ENCODE measurements at places on chromosomes 1 and 21.

DNA sequence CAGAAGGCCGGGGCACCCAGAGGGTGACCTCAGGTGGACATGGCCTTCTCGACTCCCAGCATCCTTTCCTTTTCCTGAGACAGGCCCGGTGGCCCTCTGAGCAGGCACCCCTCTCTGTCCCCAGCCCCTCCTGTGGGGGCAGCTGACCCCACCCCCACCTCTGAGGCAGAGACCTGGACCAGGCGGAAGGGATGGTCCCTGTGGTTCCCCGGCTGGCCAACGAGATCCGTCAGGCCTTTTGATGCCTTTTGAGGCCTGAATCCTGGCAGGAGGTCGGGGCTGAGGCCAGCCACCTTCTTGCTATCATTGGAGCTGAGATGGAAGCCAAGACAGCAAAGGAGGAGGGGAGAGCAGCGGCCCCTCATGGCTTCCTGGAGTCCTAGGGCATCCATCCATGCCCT, 50.2 kb upstream of the ACTRT2 start:
- peak; percentile 53 for DNase-seq

DNA sequence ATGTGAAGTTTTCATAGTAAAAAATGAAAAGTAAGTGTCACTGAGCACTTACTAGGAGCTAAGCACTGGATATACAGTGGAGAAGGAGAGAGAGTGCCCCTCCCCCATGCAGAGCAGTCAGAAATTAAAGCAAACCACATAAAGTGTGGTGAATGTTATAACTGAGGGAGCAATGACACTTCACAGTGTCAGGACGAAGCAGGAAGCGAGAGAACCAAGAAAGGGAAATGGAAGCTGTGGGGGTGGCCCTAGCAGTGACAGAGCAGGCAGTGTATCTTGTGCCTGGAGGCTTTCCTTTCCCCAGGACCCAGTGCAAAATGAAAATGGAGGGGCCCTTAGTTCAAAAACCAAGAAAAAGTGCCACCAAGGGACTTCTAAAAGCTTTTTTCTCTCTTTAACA, 21.5 kb upstream of the RCAN3 start:
- no peak for DNase-seq

DNA sequence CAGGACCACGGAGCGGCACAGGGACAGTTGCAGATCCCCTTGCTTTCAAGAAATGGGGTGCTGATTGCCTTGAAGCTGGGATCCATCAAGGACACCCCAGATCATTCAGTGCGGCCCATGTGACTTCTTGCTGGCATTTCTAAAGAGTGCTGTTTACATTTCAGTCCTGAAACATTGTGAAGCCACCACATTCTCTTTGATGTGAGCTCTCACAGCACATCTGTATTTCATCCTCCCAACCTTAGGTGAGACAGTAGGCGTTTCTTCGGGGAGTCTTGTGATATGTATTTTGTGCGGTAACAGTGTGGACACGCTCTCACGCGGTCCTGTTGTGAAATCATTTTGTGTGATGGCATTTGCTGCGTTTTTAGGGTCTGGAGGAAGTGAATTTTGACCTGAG, 57.2 kb downstream of the CACHD1 start:
- no peak for DNase-seq

- DNase-seq = peak; percentile 42
Measured at GRCh38 chr1:228842094-228842775, 107.0 kb downstream of the RHOU start.

DNA sequence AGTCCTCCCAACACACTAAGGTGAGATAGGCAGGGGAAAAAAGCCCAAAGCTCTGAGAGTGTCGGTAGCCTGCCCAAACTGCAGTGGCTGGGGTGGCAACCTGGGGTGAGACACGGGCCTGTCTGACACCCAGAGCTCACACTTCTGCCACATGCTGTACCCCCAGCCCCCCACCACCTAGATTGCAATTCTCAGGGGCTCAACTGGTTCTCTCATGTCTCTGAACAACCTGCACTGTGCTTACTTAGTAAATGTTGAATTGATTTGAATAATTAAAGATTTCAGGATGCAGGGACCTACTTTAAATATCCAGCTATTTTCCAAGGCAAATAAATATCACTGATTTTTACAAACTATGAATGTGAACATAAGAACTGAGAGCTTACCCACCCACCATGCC, 115.5 kb downstream of the EDEM3 start:
- no peak for DNase-seq

GRCh38 chr1:172108161-172108893, 267.0 kb downstream of the DNM3 start:
- DNase-seq = no peak

- peak; percentile 71 for DNase-seq
Measured at GRCh38 chr1:225911191-225912130, 12.6 kb downstream of the PYCR2 start.

DNA sequence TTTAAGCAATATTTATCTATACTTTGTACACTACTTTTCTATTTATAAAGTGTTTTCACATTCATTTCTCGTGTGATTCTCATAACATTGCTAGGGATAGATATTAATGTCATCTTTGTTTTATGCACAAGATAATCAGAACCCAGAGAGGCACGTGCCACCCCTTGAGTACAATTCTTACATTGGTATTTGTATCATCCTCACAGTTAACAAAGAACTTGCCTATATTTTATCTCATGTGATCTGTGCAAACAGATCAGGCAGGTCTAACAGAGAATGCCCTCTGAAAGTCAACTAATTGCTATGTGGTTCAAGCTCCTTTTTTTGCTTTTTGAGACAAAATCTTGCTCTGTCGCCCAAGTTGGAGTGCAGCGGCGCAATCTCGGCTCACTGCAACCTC, 604.5 kb downstream of the LMO4 start:
- DNase-seq = no peak

DNA sequence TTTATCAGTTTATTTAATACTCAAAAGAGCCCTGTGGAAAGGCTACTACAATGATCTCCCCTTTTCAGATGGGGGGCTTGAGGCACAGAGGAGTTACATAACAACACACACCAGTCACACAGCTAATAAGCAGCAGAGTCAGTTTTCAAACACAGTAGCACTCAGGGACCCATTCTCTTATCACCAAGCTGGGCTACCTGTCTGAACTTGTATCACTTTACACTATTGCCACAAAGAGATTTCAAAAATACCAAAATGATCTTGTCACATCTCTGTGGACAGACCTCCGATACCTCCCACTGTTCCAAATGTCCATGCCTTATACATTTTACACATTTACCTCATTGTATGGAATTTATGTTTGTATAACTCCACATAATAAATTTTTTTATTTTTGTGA, 134.6 kb downstream of the TPR start:
- DNase-seq = no peak

DNA sequence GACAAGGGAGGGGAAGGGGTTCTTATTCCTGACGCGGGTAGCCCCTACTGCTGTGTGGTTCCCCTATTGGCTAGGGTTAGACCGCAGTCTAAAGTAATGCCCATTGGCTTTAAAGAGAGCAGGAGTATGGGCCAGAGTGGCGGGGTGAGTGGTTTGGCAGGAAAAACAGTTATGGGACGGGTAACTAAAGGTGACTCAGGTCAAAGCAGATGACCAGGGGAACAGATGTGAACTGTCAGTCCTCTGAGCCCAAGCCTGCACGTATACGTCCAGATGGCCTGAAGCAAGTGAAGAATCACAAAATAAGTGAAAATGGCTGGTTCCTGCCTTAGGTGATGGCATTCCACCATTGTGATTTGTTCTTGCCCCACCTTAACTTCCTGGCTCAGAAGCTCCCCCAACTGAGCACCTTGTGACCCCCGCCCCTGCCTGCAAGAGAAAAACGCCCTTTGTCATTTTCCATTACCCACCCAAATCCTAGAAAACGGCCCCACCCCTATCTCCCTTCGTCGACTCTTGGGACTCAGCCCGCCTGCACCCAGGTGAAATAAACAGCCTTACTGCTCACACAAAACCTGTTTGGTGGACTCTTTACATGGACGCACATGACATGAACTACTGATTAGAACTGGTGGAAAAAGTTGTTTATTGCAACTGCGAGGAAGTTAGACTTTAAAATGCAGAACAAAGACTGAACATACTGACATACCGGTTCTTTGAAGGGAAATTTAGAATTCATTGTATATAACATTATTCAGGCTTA, 758 bp upstream of the ATAD3B start:
- DNase-seq = no peak

DNA sequence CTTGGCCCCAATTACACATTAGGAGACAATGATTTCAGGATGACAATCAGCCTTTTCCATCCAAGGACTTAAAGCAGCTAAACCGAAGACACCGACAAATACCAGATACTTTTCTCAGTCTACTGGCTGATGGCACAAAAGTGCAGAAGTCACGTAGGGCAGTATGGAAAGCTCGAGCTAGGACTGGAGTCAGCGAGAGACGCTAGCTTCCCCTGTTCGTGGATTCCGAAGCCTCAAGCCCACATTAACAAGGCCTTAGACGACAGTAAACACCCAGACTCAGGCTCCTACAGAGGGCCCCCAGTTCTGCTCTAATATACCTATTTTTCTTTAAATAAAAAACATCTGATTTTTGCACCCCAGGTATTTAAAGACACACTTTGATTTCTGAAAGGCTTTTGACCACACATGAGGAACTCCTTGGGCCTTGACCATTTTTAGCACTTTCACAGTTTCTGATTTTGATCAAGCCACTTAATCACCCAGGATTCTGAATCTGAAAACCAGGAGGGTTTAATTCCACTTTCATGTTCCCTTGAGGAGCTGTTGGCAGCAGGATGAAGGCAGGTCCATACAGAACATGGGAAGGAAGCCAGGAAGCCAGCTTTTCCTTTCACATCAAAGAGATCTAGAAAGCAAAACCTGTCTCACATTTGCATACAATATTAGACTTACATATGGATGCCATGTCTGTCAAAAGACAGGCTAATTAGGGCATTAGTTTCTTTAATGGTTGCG, 204.1 kb downstream of the GABPA start:
- DNase-seq = no peak

- no peak for DNase-seq
Measured at GRCh38 chr1:17308593-17308992, 596 bp downstream of the PADI4 start.

DNA sequence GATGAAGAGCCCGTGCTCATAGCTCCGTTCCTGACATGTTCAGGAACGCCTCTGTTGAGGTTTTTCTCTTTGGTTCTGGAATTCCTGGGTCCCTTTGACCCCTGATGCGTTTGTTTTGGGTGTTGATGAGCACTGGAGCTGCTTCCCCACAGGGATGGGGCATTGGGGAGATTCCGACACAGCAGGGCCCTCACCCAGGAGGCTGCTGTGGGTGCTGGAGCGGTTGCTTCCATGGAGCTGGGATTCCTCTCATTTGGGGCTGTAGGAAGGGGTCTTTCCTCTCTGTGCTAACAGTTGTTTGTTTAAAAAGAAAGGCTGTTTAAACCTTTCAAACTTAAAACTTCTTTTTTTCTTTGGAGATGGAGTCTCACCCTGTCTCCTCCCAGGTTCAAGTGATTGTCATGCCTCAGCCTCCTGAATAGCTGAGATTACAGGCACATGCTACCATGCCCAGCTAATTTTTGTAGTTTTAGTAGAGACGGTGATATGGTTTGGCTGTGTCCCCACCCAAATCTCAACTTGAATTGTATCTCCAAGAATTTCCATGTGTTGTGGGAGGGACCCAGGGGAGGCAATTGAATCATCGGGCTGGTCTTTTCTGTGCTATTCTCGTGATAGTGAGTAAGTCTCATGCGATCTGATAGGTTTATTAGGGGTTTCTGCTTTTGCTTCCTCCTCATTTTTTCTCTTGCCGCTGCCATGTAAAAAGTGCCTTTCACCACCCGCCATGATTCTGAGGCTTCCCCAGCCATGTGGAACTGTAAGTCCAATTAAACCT, 48.9 kb downstream of the SKI start:
- DNase-seq = no peak

- no peak for DNase-seq
Measured at GRCh38 chr1:157751283-157751682, 25.6 kb downstream of the FCRL2 start.

GRCh38 chr1:193131266-193131860, 9.5 kb downstream of the CDC73 start:
- DNase-seq = no peak

DNA sequence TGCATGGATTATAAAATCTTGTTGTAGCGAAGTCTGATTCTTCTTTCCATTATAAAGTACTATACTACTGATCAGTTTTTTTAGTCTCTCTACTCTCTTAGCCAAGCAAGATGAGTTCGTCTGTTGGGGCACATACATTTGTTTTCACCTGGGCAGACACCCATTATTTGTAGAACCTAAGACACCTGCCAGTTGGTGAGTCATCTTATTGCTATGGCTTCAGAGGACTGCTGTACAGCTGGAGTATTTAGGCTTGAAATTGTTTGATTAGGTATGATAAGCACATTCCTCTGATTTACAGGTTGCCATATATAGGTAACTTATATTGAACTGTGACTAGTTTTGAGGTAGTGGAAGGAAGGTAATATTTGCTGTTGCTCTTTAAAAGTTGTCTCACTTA, 17.2 kb downstream of the RBM15 start:
- DNase-seq = no peak

Data from heart left ventricle (tissue), 16 donors.